NCI-H2081 treated with DMSO at 0.1 percent for 48 hours (cell line): ENCODE measurements at places on chromosomes 1 and 21.

GRCh38 chr1:224333939-224334786, 4.2 kb upstream of the NVL start:
- no peak for DNase-seq

GRCh38 chr1:94821636-94822305, 1.6 kb downstream of the SLC44A3 start:
- DNase-seq: no peak

DNA sequence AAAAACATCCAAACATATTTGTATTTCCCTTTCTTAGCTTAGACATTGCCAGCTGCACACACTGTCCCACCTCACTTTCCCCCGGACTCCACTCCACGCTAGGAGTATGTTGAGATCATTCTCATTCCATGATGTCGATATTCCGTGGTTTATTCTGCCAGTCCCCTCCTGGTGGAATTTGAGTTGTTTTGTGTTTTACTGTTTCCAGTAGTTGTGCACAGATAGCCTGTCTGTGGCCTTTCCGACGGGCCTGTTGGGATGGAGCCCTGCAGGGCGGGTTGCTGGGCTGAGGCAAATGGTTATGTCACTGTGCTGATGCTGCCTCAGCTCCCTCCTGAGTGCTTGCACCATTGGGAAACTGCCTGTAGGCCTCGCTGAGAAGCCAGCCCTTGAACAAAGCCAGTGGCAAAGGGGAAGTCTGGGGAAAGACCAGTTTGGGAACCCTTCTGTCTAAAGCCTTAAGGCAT, 12.8 kb downstream of the TRAPPC10 start:
- DNase-seq: no peak

- DNase-seq: no peak
These were observed 77.2 kb upstream of the SIPA1L2 start for GRCh38 chr1:232707142-232707541.

DNA sequence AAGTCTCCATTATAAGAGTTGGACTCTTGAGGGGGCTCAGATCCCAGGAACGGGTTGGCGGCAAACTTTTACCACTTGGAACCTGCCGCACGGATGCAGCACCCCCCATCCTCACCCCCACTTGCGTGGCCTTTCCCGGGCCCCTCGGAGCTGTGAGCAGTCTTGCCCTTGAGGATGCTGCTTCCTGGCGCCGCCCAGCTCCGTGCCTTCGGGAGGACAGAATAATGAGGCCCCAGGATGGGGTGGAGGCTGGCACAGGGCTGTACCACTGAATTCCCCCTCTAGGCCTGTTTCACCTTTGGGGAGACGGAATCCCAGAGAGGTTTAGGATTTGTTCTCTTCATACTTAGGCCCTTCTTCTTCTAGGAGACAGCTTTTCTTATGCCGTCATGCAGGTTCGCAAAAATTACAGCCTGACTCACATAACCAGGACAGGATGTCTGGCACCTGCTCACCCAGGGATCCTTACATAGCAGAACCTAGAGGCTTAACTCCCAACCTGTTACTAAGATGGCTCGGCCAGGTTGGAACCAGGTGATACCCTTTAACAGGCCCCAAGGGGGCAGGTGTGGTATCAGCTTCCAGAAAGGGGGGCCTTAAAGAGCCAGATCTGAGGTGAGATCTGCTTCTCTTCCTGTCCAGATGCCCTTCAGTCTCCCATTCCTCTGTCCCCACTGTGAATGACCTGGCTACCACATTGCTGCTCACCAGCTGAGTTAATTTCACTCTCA, 1.5 kb downstream of the TRNP1 start:
- DNase-seq: no peak
